ENCODE measurements at places on chromosomes 12 and 14. TPM values are rescaled to one million over a fixed set of nuclear protein-coding genes. Genes with fewer than 3 reads are reported as not detected.

GRCh38 chr12:123148223-123148622 lies 2.7 kb downstream of the PITPNM2 start:
- DNase-seq: no peak

DNA sequence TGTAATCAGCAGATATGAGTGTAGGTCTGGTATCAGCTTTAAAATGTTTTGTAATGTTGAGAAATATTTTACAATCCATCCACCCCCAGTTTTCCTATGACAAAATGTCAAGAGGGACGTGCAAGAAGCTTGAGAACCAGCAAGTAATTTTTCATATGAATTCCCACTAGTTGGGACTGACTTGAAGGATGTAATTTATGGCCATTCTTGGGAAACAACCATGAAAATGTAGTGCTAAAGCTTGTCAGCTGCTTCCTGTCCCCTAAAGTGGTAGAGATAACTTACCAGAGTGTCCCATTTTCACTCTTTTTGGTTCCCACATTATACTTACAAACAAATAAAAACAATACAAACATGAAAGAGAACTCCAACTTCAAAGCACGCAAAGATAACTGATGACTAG lies 63.9 kb downstream of the RERG start:
- no peak for DNase-seq

- no peak for DNase-seq
Observed at GRCh38 chr12:56205445-56205844, 16.2 kb upstream of the SMARCC2 start.

FKBP11 gene
- total RNA-seq: 40.5 TPM

DNA sequence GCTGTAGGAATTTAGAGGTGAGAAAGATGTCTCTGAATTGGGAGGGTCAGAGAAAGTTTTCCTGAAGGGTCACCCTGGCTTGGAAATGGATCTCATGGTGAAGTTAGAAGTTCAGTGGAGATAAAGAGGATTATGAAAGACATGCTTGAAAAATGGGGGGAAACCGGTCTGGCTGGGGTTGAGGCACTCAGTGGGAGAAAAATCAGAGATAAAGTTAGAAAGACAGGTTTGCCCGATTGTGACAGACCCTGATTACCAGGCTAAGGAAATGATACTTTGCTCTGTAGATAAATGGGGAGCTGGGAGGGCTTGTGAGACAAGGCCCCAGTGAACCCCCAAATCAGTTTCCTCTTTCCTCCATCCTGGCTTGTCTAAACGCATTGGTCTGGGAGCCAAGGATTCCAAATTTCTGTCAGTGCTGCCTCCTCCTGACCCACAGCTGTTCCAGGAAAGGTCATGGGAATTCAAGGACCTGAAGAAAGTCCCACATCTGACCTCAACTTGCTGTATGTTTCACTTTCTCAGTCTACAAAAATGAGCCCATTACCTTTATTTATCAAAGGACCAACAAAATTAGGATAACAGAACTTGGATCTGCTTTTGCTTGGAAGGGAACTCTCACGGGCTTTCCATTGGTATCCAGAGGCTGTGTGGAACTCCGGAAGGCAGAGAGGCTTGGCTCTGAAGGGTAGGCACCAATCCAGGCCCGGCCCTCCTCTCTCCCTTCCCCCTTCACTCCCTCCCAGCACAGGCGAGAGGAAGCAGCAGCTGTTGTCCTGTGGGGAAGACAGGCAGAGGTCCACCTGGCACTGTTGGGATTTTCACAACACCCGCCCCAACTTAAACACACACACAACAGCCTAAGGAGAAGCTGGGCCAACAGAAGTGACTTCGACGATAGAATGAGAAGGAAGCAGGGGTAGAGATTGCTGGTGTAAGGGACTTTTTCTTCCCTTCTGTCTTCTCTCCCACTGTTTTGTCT lies 3.4 kb upstream of the RNASE7 start:
- peak; percentile 78 for DNase-seq

- peak; percentile 55 for DNase-seq
Observed at GRCh38 chr12:31018106-31018789, 55.4 kb upstream of the DDX11 start.

DNA sequence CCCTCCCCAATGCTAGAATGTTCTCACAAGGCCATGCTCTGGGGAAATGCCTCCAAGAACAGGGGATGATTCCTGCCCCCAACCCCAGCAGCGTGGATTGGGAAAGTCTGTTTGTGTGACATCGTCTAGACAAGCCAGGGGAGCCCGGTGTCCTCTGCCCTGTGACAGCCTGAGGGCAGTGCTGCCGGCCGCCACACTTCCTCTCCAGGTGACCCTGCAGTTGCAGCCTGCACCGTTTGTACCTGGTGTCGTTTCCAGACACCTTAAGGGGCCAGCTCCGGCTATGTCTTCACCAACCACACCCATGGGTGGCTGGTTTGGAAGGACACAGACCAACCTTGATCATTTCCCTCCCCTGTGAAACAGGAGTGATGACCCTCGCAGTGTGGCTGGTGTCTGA lies 372.6 kb downstream of the BCL11B start:
- no peak for DNase-seq

GRCh38 chr12:64625243-64626077 lies 15.2 kb downstream of the RASSF3 start:
- no peak for DNase-seq

DNA sequence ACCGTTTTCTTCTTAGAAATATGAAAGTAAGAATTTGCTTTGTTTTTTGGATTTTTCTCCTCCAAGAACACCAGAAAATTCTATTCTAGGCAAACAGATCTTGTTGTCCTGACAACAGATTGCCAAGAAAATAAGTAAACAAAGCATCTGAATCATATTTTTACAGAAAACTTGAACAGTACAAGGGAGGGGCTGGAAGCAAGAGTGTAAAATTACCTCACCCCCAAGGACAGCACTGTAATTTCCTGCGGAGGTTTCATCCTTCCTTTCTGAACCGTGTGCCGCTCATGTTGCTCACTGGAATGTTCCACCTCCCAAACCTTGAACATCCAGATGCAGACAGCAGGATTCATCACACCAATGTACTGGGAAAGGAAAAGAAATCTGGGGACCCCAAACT lies 5.4 kb upstream of the CAMKK2 start:
- no peak for DNase-seq

DNA sequence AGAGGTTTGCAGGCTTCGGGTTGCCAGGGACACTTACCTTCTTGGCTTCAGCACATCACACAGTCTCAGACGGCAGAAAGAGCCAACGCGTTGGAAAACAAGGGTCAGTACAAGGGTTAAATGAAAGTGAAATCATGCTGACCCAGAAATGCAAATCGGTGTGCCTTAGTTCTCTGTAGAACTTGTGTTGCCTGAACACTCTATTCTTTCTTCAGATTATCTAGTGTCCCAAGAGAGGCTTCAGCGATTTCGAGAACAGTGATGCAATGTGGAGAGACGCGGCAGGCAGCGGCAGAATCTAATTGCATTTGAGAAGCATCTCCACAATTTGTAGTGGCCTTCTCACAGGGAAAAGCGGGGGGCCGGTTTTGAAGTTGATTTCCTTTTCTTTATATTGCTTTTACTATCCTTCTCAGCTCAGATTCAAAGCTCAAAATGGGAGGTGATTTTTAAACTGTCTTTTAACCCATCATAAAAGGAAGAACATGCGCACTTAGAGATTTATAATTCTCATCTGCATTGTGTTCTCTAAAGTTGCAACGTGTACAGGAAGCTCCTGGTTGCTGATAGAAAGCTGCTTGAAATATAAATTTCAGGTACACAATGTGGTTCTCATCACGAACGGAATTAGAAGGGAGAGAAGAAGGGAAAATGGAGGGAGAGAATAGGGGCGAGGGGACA lies 67.8 kb upstream of the EGLN3 start:
- no peak for DNase-seq

- DNase-seq: no peak
Observed at GRCh38 chr14:61076556-61076955, 95.5 kb downstream of the SLC38A6 start.

HOTAIR gene
- not detected for total RNA-seq

NKX2-1 gene
- not detected for total RNA-seq

- no peak for DNase-seq
Observed at GRCh38 chr12:57112492-57113294, 1.5 kb upstream of the STAT6 start.

ZNF26 gene
- total RNA-seq: 26.2 TPM

DNA sequence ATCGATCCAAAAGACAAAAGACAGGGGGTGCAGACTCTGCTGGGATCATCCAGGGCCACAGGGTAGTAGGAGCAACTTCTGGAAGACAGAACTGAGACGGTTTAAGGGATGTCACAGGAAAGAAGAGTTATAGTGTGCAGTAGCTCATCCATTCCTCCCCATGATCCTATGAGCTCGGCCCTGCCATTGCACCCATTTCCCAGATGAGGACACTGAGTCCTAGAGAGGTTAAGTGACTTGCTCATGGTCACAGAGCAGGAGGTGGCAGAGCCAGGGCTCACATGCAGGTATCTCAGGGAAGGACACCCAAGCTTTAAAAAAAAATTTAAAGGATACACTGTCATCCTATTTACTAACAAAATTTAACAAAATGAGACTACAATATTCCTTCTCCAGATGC lies 86.1 kb upstream of the FZD10 start:
- no peak for DNase-seq

Data from spleen (tissue), 13 donors.